ENCODE measurements at places on chromosomes 5 and 9.

GRCh38 chr5:38600329-38601045 is 44.0 kb upstream of the LIFR start:
- DNase-seq: no peak

- no peak for DNase-seq
These were observed 180.2 kb downstream of the FBXL17 start for GRCh38 chr5:108201721-108202120.

- DNase-seq: peak; percentile 27
These were observed 5.2 kb downstream of the SLC31A2 start for GRCh38 chr9:113155911-113156588.

GRCh38 chr5:15334551-15335266 is 165.3 kb upstream of the FBXL7 start:
- no peak for DNase-seq

- DNase-seq: no peak
These were observed 153.9 kb downstream of the PRELID2 start for GRCh38 chr5:145681216-145681615.

DNA sequence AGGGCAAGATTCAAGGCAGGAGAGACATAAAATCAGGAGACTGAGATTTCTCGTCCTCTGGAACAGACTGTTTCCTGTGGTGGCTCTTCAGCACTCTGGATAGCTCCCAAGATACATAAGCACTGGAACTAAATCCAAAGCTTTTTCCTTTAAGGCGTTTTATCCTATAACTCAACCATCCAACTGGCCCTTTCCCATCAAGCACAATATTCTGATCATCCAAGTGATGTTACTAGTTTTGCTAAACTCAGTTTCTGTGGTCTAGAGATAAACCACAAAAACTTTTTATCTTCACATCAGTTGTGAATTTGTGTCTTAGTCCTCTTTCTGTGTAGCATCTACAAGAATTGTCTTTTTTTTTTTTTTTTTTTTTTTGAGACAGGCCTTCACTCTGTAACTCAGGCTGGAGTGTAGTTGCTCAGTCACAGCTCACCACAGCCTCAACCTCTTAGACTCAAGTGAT is 299.4 kb downstream of the COX7C start:
- peak; percentile 43 for DNase-seq

DNA sequence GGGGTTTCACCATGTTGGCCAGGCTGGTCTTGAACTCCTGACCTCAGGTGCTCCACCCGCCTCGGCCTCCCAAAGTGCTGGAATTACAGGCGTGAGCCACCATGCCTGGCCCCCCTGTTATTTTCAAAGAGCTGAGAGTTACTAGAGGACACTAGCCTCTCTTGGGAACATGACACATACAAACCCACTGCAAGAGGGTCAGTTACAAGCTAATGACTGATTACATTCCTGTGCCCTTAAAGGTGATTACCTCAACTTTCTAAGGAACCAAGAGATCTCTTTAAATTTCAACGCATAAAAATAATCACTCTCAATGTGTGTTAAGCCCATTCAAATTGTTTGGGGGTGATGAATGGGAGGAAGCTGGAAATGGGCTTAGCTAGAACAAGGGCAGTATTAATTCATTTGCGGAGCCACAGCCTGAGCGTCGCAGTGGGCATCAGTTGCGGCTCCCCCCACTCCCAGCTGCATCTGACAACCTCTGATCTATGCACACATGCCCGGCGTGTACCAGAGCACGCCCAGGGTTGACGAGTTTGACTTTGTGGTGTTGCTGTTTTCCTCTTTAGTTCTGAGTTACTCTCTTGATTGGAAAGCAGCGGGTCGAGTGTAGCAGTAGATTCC is 146.9 kb downstream of the GOLPH3 start:
- no peak for DNase-seq

- DNase-seq: no peak
These were observed 57.5 kb downstream of the TSPAN17 start for GRCh38 chr5:176704817-176705216.

DNA sequence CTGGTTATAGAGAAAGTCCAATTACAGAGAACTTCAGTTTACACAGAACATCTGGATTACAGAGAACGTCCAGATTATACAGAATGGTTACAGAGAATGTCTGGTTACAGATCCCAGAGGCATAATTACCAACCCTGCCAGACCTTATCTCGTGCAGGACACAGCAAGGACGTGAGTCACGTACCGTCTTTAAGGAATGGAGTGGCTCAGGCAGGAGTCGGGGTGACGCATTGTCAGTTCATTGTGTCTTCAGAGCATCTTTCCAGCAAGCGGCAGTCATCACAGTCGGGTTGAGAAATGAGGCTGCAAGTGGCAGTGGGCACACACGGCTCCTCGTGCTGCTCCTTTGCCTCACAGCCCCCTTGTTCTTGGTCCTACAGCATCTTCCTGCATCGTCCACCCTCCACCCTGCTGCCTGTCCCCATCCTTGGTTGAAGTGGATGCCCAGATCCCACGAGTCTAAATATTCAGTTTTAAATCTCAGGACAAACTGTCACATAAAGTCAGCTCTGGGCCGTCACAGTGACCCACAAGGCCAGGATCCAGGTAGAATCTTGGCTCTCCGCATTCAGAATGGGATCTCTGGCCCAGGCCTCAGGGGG is 30.0 kb upstream of the SLC6A19 start:
- DNase-seq: no peak

GRCh38 chr9:79895232-79895631 is 323.5 kb downstream of the TLE4 start:
- DNase-seq: no peak

- DNase-seq: no peak
These were observed 132.4 kb upstream of the OTULINL start for GRCh38 chr5:14449052-14449661.

DNA sequence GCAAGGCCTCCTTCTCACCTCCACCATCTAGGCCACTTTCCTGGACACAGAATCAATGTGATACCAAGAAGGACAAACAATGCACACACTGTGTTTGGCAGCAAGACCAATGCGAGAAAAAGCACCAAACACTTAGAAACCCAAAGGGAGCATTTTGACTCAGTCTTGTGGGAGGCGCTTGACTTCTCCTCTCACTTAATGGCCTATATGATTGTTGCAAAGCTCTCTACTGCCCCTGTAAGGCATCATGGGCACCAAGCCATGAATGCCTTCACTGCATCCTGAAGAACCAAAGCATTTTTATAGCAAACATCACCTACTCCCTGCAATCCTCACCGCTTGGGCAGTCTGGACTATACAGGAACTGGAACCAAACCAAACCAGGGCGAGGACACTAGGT is 57.5 kb downstream of the CDH6 start:
- no peak for DNase-seq

GRCh38 chr9:35679766-35680330 is 6.1 kb downstream of the CA9 start:
- no peak for DNase-seq

- DNase-seq: no peak
These were observed 1019.9 kb upstream of the WWC1 start for GRCh38 chr5:167271511-167271910.

GRCh38 chr5:52870448-52870847 is 82.7 kb downstream of the ITGA1 start:
- no peak for DNase-seq

Measured in CD4-positive, alpha-beta memory T cell (primary cell).